ENCODE measurements at places on chromosomes 1 and 21. TPM values are rescaled to one million over a fixed set of nuclear protein-coding genes. Genes with fewer than 3 reads are reported as not detected.

CGN gene
- total RNA-seq: not detected

PLA2G2F gene
- total RNA-seq: not detected

HJV gene
- total RNA-seq: not detected

NBPF20 gene
- 0.58 TPM for total RNA-seq

TSPAN2 gene
- total RNA-seq: under 0.01 TPM

Measured in myometrial cell (primary cell).